ENCODE measurements at places on chromosomes 2 and 18.
A peak's percentile ranks its signal among the peaks of the same experiment; 100 is the strongest.

DNA sequence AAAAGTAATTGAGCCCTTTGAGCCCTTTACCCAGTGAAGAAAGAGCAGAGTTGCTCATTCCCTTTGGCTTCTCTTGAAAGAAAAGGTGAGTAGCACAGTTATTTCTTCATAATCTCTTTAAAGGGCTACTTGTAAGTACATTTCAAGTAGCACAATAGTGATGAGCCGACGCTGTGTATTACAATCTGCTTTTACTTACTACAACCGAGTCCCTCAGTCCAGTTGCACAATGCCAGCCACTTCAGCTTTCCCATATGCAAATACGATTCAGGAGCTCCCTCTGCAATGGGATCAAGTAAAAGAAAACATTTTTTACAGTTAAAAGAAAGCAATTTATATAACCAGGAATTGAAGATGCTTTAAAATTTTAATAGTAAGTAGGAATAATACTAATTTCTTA lies 868.5 kb downstream of the RNF144A start:
- DNase-seq, result no peak

GRCh38 chr2:141029428-141030078 lies 1101.3 kb downstream of the LRP1B start:
- DNase-seq, result no peak

GRCh38 chr2:2573205-2573604 lies 242.1 kb upstream of the MYT1L start:
- no peak for DNase-seq

DNA sequence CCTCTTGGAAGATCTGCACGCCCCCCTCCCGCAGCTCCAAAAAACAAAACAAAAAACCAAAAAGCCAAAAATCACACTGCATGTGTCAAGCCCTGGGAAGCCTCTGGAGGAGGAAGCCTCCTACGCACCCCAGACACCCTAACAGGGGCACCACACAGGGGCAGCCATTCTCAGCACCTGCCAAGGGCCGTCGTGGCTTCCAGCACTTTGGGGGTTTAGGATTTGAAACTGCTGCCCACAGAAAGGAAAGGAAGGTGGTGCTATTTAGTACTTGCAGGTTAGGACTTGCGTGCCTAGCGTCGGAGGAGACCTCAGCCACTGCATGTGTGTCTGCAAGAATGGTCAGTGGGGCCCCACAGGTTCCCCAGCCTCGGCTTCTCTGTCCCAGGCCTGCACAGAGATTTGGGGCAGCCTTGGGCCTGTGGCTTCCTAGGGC lies 419 bp upstream of the GPR55 start:
- no peak for DNase-seq

- DNase-seq, result no peak
Measured at GRCh38 chr2:187338679-187339121, 109.4 kb downstream of the CALCRL start.

DNA sequence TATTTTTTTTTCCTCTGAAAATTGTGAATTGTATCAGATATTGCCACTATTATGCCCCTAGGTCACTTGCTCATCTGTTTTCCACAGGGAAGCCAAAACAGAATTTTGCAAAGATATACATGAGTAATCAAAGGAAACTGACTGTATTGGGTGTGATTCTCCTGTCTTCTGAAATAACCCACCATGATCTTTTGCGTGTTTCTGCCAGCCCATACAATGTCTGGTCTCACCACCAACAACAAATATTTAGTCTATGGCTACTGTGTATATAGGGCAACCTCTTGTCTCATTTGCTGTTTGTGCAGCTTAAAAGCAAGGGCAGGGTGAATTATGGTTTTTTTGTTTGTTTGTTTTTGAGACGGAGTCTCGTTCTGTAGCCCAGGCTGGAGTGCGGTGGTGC lies 26.5 kb downstream of the EPAS1 start:
- DNase-seq, result no peak

- DNase-seq, result no peak
Measured at GRCh38 chr18:4445902-4446301, 9.2 kb downstream of the DLGAP1 start.

DNA sequence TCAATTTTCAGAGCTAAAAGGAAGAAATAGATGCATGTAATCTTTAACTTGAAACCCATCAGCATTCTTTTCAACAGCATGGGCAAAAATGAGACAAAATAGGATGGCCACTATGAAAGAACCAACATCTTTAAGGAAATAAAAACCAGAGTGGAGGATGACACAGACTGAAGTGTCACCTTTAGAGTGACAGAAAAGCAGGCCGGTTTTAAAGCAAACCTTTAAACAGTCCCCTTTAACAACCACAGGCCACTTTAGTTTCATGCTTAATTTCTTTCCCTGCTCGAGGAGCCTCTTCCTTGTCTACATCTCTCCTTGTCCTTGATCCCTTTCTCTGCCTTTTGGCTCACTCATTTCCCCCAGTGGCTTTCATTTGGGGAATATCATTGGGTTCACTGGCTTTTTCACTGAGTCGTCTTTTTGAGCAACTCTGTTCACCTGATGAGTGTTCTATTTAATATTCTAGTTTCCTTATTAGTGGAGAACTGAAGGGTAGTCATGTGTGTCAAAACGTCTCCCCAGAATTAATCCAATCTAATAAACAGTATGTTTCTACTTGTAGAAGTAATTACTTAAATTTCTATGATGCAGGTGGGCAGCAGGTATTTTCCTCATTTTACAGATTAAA lies 72.5 kb downstream of the DOCK10 start:
- DNase-seq, result no peak

GRCh38 chr2:25226827-25227226 lies 58.4 kb upstream of the POMC start:
- DNase-seq, result no peak

GRCh38 chr2:201962774-201963562 lies 70.7 kb upstream of the FZD7 start:
- no peak for DNase-seq

GRCh38 chr2:241437179-241437578 lies 71.2 kb downstream of the STK25 start:
- DNase-seq, result no peak

GRCh38 chr18:13613591-13614501 lies 112.5 kb downstream of the FAM210A start:
- DNase-seq, result no peak

GRCh38 chr2:226526716-226527115 lies 272.9 kb downstream of the IRS1 start:
- no peak for DNase-seq

DNA sequence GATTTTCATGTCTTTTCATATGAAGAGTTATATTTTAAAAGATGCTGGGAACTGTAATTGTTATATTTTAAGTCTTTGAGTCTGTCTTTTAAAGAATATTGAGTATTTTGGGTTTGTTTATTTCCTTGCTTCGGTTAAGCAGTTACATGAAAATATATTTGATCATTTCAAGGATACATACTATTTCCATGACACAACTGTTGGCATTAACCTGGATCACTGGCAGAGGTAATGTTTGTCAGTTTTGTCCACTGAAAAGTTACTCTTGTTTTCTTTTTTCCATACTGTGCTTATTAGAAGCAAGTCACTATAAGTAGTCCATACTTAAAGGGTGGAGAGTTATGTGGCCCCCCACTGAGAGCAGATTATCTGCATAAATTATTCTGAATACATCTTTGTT lies 1142.0 kb upstream of the TMEFF2 start:
- DNase-seq, result no peak

DNA sequence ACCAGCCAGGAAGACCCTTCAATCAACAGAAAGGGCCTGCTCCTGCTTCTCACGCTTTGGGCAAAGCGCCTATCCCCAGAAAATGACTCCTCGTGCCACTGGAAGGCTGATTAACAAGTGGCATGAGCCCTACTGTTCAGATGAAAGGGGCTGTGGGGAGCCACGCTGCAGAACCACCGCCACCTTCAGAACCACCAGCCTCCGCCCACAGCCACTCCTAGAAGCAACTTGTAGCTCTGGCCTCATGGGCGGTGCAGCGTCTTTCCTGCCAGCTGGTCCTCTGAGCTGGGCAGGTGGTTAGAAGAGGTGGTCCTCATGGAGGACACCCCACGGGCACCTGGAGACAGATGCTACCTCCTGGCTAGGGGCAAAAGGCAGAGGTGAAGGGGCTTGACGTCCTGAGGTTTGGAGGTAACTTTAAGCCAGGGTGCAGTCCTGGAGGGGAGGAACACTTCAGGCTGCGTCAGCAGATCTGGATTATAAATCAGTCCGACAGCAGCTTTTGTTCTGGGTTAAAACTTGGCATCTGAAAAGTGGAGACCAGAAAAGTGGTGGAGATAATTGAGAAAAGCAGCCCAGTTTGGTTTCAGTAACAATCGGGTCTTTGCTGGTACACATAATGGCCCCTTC lies 861 bp upstream of the SEMA4C start:
- peak; percentile 69 for DNase-seq

DNA sequence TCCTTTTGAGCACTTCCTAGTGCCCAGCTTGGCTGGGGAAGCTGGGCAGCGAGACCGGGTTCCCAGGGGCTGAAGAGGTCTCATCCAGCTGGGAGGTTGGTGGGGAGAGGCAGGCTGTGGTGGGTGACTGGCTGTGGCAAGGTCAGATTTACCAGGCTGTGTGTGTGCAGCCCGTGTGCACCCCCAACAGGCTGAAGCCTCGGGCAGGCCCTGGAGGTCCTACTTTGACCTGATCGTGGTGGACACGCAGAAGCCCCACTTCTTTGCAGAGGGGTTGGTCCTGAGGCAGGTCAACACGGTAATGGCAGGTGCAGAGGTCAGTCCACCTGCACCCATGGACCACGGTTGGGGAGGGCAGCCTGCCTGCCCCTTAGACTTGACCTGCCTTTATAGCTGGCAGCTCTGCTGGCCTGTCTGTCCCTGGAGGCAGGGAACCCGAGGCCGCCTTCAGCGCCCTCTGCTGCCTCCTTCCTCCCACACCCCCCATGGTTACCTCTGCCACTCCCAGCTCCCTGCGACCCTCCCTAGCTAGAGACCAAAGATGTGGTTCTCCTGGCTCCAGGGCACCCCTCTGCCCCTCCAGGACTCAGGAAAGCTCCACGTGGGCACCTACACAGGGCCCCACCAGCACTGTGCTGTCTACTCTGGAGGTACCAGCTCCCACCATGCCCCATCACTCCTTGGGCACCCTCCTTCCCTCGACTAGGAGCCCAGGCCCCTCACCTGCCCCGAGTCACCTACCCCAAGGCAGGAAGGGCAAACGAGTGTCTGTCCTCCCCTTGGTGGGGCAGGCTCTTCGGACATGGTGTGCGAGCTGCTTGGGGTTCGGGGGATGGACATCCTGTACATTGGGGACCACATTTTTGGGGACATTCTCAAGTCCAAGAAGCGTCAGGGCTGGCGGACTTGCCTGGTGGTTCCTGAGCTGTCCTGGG lies 4.0 kb downstream of the NT5DC4 start:
- DNase-seq, result no peak

Data from activated gamma-delta T cell treated with Interleukin-2 at 50 U/mL for 16 hours (primary cell).